Activated CD8-positive, alpha-beta memory T cell treated with anti-CD3 and anti-CD28 coated beads for 48 hours (primary cell): ENCODE measurements at places on chromosomes 2 and 18.

- no peak for DNase-seq
Observed at GRCh38 chr2:127052771-127053691, 53.9 kb downstream of the BIN1 start.

DNA sequence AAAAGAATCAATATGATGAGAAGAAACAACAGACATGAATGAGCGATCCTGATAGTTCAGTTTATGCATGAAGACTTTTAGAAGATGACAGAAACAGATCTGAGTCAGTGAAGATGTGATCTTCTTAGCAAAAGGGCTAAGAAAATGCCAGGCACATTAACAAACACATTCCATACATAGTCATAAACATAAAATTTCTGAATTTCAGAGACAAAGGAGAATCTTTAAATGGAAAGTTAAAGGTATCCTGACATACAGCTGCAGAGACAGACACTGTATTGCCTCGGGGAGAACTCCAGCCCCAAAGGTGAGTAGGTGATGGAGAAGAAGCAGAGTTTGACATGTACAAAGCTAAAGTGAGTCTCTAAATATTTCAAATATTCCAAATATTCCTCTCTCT is 40.6 kb upstream of the FN1 start:
- no peak for DNase-seq

- no peak for DNase-seq
Observed at GRCh38 chr2:233982421-233983121, 65.4 kb downstream of the TRPM8 start.

GRCh38 chr2:3771576-3771975 is 68.2 kb downstream of the DCDC2C start:
- no peak for DNase-seq

GRCh38 chr2:11397513-11397912 is 53.1 kb upstream of the ROCK2 start:
- DNase-seq = no peak

DNA sequence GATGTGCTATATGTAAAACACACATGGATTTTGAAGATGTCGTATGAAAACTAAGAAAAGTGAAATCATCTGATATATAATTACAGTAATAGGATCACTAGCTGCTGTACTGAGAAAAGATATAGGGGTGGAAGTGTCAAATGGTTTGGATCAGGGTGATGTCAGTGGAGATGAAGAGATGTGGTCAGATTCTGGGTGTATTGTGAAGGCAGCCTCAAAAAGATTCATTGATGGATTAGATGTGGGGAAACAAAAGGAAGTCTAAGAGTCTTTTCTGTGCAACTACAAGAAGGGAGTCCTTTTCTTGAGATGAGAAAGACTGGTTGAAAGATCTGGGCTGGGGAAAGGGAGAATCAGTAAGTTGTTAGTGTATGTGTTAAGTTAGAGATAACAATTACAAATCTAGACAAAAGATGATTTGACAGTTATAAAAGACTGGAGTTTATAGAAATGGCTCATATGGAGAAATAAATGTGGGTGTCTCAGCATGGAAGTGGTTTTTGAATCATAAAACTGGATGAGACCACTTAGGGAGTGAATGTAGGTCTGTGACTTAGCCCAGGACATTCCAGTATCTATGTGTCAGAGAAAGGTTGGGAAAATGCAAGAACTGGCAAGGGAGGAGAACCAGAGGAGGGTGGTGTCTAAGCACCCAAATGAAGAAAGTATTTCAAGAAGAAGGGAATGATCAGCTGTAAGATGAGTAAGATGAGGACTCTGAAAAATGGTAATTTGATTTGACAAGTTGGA is 347.4 kb downstream of the PARD3B start:
- no peak for DNase-seq

DNA sequence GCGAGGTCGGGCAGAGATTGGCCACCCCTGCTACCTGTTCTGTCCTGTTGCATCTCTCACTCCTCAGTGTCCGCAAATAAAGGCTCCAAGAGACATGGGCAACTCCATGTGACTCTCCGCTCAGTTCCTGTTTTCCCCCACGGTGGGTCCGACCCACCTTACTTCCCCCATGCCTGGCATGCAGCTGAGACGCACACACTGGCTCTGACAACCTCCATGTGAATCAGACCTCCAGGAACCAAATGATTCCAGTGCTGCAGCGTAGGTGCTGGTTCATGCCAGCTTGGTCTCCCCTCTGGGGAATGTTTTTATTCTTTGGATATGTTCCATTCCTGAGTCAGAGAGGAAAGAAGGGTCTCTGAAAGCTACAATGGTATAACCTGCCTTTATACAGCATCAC is 221.5 kb downstream of the SH3RF3 start:
- DNase-seq = no peak

DNA sequence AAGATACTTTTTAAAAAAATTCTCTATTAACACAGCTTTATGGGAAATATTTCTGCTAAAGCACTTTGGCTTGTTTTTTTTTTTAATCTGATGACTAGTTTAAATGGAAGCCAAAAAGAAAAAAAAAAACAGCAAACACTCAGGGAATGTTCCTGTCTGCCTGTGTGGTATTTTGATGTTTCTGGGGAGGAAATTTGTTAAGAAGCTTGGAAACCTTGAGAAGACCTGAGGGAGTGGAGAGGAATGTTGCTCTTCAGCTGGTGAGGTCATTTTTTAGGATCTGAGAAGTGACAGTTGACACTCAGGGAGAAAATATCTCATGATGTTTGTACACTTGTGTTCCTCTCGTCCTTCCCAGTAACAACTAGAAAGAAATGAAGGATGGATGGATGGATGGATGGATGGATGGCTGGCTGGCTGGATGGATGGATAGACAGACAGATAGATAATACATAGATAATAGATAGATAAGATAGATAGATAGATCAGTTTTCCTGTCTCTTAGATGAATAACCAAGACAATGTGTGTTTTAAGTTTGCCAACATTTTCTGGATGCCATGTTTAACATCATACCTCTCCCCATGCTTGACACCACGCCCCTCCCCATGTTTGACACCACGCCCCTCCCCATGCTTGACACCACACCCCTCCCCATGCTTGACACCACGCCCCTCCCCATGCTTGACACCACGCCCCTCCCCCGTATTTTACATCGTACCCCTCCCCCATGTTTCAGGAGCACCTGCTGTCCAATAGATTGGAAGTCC is 84.8 kb downstream of the CTIF start:
- no peak for DNase-seq

DNA sequence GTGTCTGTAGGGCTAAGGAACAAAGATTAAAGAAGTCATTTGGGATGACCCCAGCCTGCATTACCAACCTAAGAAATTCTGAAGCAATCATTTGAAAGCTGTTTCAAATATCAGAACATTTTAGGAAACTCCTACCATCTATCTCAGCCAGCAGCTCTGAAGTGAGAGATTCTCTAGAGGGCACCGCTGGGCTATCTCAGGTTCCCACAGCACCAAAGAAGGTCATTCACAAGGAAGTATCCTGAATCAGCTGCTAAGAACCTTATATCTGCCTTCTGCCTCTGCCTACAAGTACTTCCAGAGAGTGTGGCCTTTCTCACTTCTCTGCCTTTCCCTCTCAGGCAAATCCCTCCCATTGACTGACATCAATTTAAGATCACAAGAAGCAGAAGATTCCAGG is 13.4 kb upstream of the EVA1A start:
- DNase-seq = no peak
